Putamen (tissue), 1 donor: ENCODE measurements at places on chromosomes 5 and 9.

GRCh38 chr5:141703133-141703561, 21.1 kb upstream of the ARAP3 start:
- no peak for DNase-seq

- peak; percentile 4 for DNase-seq
These were observed 40.3 kb upstream of the XPA start for GRCh38 chr9:97737429-97737828.

GRCh38 chr5:172142709-172143215, 45.3 kb downstream of the STK10 start:
- DNase-seq = no peak

GRCh38 chr9:6502399-6502798, 89.4 kb downstream of the UHRF2 start:
- DNase-seq = no peak

DNA sequence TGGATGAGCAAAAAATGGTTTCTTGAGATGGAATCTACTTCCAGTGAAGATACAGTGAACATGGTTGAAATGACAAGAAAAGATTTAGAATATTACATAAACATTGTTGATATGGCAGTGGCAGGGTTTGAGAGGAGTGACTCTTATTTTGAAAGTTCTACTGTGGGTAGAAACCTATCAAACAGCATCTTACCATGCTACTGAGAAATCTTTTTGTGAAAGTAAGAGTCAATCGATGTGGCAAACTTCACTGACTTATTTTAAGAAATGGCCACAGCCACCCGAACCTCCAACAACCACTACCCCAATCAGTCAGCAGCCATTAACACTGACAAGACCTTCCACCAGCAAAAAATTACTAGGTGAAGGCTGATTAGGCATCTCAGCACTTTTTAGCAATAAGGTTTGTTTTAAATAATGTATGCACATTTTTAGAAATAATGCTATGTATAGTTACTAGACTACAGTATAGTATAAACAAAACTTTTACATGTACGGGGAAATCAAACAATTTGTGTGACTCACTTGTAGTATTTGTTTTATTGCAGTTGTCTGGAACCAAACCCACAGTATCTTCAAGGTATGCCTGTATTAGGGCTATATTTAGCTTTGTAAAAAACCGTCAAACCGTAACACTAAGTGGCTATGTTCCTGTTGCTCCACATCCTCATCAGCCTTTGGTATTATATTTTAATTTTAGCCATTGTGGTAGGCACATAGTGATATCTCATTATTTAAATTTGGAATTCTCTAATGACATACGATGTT, 30.6 kb upstream of the ADAMTS6 start:
- DNase-seq = no peak

DNA sequence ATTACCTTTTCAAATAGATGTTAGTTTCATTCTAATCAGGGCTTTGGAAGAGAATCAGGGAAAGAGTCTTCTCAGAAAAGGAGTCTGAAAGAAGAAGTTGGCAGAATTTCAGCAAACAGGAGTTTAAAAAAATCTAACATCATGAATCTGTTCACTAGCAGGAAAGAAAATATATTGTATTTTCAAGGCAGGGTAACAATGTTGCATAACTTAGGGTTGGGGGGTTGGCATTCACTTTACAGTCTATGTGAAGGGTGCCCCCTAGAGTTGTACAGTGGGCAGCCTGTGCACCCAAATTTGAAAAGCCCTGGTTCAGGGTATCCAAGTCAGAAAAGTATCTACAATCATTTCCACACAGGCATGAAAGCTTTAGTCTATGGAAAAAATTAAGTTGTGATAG, 348.4 kb upstream of the SLC30A5 start:
- peak; percentile 52 for DNase-seq

GRCh38 chr9:129182122-129182521, 4.1 kb upstream of the IER5L start:
- DNase-seq = no peak

GRCh38 chr5:8726383-8727036, 819.4 kb downstream of the SEMA5A start:
- DNase-seq = no peak

DNA sequence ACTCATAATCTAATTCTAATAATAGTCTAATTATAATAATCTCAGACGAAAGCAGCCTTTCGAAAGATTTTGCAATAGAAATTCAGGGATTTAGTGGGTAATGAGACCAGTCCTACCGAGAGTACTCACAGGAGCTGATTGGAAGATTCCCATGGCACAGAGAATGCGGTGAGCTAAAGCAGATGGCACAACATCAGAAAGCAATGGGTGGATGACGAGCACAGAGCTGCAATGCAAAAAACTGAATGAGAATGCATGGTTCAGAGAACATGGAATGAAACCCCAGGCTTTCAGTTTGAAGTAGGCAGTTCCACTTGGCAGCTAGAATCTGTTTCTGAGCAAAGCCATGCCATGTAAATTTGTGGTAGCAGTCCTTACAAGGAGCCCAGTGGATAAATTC, 78.2 kb upstream of the SPINK5 start:
- DNase-seq = no peak

DNA sequence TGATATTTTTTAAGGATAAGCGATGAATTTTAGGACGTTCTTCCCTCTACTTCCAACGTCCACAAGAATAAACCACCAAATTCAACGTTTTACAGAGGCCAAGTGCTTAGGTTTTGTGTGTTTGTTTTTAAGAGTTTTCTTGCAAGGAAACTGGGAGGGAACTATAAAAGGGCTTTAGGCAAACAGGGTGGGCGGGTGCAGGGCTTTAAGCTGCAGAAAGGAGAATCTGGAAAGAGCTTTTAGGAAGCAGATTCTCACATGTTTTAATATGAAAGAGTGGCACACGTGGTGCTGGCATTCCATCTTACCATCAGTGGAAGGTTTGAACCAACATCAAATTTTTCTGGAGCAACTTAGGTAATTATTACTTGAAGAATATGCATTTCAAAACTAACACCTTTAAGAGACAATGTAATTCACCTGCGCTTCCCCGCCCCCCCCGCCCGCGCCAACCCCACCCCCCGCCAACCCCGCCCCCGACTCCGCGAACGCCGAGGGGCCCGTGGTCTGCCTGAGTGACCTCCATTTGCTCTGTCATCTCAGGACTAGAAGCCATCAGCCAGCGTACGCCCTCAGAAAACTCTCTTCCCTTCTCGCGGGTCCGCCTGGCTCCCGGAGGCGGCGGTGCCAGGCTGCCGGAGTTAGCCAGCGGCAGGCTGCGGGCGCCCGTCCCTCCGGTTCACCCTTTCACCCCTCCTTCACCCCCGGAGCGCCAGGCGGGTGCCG, 911 bp upstream of the PIK3R1 start:
- no peak for DNase-seq

- DNase-seq = no peak
These were observed 67.1 kb upstream of the GOLPH3 start for GRCh38 chr5:32241034-32241783.

DNA sequence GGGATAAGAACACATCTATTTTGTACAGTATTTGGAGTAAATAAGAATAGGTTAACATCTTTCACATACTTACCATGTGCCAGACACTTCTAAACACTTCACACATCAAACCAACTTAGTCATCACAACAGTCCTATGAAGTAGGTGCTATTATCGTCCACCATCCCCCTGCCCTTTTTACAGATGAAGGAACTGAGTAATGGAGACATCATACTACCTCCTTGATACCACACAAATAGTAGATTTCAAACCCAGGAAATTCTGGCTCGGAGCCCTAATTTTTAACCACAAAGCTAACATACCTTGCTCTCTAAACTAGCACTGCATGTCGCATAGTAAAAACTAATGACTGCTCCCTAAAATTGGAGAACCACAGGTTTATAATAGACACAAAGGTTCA, 4.2 kb upstream of the ZNF366 start:
- no peak for DNase-seq

- no peak for DNase-seq
These were observed 138.6 kb downstream of the ARL15 start for GRCh38 chr5:54171645-54172384.

GRCh38 chr5:38743562-38743961, 102.2 kb upstream of the OSMR start:
- no peak for DNase-seq

DNA sequence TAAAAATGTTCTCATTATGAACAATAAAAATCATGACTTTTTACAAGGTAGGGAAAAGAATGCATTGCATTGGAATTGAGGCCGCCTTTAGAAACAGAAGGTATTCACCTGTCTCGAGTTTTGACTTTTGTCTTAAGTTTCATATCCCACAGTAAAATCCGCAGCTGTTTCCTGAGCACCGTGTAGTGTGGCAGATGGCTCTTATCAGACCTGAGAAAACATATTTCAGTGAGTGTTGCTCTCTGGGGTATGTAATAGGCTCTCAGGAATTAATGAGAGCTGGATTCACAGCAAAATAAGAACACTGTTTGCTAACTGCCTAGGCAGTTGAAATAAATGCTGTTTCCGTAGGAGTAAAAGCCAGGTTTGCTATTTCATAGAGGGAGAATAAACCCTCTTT, 221.4 kb downstream of the CFAP90 start:
- no peak for DNase-seq

DNA sequence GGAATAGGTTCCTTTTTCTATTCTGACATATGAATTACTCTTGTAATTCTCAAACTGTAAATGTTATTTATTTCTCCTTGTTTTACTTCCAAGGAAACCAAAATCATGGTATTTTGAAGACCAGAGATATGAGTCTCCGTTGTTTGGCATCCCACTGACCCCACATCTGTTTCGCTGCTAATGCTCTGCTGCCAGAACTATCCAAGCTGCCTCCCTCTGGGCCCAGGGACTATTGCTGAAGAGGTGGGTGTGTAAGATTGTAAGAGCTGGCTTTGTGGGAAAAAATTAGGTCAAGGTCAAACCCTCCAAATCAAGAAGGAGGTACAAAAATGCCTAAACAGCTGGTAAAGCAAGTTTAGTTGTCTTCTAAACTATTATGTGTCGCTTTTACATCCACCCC, 129.4 kb upstream of the MYO10 start:
- no peak for DNase-seq

DNA sequence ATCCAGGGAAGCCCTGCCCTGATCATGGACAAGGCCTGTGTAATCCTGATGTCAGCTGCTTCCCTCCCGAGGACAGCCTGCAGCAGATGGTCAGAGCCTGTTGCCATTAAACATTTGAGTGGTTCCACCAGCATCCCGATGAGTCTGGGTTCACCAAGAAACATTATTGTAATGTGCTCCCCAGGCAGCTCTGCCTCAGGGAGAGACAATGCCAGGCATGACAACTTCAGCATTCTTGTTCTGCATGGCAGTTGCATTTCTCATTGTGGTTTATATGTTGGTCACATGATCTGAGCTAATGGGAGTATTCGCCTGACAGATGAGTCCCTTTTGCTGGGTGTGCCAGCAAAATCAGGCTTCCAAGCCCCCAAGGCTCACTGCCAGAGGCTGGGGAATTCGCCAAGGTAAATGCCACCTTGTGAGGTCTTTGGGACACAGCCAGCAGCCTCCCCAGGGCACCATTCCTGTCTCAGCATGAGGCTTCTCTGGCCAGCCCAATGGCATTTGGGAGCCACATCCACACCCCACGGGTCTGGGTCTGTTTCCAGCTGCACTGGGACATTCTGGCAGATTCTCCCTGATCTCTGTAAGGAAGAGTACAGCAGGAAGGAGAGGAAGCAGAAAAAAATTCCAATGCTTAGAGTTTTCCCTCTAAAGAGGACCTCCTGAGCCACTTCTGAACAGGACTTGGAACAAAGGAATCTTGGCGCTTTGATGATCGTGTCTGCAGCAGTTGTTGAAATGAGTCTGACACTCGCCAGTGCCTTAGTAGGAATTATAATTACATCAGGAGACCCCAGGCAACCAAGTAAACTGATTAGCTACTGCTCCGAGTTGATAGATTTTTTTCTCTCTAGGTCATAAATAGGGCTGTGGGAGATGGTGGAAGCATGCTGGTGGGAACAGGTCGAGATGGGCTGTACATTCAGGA, 18.7 kb downstream of the KCNIP1 start:
- DNase-seq = no peak

DNA sequence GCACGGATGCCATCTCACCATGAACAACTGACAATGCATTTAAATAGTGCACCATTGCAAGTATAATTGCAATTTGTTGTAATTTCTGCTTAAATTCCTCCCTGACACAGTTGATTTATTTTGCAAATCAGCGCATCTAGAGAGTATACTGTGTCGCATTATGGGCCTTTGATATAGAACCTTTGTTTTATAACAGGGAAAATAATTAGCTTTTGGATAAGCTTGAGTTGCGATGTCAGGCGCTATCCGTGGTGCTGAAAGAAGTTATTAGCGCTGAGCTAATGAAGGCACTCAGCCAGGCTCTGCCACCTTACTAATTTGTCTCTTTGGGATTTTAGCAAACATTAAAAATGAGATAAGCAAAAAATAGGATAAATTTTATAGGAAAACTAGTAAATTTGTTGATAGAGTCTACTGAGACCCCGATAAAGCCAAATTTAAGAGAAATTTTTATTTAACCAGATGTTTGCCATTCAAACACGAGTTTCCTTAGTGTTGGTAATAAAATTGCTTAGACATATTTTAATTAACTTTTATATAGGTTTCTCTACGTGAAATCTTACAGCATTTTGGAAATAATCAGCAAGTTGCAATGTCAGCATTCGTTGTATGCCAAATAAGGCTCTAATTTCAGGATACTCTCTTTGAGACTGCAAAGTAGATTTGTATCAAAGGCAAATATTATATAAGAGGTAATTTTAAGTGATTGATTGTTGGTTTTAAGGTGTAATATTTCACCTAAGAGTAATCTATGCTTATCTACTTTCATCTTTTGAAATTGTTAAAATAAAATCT, 355.5 kb downstream of the TLR4 start:
- peak; percentile 6 for DNase-seq

DNA sequence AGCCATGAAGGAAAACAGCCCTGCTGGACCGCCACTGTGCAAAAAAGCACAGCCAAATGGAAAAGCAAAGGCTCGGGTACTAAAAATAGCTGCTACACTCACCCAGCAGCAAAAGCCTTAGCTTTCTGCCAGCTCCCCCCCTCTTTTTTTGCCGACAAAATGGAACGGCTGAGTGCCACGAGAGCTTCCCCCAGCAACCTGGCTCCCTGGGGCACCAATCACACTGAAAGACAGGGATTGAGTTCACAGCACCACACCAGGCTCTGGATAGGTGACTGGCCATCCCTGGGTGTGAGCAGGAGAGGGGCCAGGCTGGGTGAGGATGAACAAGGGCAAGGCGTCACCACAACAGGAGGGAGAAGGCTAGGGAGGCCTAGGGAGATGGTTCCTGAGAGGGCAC, 66.7 kb downstream of the SIL1 start:
- peak; percentile 71 for DNase-seq

DNA sequence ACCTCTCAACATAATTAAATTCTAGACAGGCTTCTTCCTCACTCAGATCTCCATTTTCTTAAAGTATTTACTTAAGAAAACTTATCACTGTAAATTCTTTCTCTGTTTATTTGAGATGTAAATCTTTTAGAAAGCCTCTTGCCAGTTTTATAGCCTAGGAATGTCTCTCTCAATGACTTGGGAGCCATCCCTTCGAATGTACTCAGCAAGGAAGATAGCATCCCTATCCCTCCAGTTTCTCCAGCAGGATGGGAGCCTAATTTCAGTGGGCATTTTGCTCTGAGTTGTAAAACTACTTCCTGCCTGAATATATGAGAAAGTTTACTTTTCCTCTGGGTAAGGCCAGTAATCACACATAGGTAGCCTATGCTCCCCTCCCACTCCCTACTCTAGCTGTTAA, 558.5 kb upstream of the ARRDC3 start:
- DNase-seq = no peak

GRCh38 chr5:29113516-29113915, 2075.1 kb upstream of the CDH9 start:
- DNase-seq = no peak

GRCh38 chr5:168023191-168023590, 268.3 kb upstream of the WWC1 start:
- peak; percentile 56 for DNase-seq

- no peak for DNase-seq
These were observed 21.1 kb upstream of the EEIG1 start for GRCh38 chr9:128001779-128002298.
